ENCODE measurements at places on chromosomes 16 and 17. TPM values are rescaled to one million over a fixed set of nuclear protein-coding genes. Genes with fewer than 3 reads are reported as not detected.

SPIRE2 gene
- 2.2 TPM for total RNA-seq

SPNS3 gene
- not detected for total RNA-seq

KRTAP16-1 gene
- not detected for total RNA-seq

TMEM235 gene
- total RNA-seq = not detected

FBXO39 gene
- total RNA-seq = not detected

DNA sequence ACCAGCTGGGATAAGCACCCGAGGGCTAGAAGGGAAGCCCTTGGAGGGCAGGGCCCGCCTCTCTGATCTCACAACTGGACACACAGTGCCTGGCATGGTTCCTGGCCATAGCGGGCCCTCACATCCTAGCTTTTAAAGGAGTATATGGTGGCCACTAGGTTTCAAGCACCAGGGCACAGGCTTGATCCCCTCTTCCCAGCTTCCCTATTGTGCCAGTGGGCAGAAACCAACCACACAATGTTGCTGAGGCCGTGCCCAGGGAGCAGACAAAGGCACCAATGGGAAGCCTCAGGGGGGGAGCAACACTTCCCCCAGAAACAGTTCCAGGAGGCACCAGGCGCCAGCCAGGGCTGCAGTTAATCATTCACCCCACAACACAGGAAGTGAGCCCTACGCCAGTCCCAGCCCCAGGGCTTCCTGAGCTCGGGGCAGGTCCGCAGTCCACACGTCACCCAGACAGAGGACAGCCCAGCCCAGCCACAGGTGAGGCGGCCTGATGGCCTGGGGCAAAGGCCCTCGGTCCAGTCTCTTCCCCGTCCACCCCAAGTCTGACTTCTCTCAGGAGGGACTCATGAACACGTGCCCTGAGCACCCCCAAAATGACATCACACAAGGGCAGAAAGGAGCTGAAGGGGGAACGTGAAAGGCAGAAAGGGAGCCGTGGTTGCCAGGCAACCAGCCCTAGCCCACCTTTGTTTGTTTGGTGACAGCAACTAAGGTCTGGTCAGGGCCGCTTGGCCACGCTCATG is 12.8 kb downstream of the SMIM5 start:
- peak; percentile 77 for DNase-seq

- no peak for DNase-seq
These were observed 15.5 kb upstream of the TFAP4 start for GRCh38 chr16:4288148-4288921.

- DNase-seq = no peak
These were observed 89.1 kb upstream of the GNAO1 start for GRCh38 chr16:56102183-56102686.

DNA sequence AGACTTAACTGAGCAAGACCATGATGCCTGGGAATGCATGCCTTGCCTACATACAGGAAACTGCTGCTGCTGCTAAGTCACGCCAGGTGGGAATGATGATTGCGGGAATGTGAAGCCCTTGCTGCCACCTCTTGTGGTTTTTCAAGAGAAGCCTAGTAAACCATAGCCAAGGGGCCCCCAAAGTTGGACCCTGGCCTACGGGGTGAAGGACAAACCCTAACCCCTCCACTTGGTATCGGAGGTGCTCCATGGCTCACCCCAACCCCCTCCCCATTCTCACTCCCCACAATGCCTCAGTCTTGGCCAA is 233.9 kb downstream of the ZNF423 start:
- no peak for DNase-seq

DNA sequence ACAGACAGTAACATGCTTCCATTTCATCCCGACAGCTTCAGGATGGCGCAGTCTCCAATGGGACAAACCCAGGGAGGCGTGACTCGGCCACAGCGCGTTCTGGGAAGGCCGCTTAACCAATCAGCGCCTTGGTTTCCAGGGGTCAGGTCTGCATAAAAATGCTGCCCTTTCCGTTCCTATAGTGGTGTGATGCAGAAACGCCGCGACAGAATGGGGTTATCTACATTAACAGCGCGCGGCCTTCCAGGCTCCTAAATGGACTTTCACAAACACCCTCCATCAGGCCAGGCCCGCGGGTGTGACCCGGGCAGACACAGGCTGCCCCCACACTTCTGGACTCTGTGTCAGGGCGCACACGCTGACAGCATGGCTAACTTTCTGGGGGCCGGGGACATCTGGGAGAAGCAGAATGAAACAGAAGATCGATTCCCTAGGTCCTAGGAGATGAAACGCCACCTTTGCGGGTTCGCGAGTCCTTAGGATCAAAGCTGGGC is 792 bp downstream of the TMEM231 start:
- DNase-seq = peak; percentile 91

- no peak for DNase-seq
These were observed 19.5 kb upstream of the SCNN1B start for GRCh38 chr16:23282568-23282967.

DNA sequence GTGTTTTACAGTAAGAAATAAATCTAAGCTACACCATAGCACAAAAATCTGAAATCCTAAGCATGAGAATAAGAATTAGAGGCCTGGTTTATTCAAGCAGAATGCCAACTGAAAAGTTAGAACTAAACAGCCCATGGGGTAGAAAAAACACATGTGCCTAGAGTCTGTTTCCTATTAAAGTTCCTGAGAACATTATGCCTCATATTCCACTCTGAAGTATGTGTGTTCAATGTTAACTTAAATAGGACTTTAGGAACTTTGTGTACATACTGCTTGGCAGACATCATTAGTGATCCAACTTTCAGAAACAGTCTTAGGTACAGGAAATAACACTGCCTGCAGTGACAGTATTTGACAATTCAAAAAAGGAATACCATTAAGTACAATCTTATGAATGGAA is 18.2 kb downstream of the HEATR6 start:
- no peak for DNase-seq

DNA sequence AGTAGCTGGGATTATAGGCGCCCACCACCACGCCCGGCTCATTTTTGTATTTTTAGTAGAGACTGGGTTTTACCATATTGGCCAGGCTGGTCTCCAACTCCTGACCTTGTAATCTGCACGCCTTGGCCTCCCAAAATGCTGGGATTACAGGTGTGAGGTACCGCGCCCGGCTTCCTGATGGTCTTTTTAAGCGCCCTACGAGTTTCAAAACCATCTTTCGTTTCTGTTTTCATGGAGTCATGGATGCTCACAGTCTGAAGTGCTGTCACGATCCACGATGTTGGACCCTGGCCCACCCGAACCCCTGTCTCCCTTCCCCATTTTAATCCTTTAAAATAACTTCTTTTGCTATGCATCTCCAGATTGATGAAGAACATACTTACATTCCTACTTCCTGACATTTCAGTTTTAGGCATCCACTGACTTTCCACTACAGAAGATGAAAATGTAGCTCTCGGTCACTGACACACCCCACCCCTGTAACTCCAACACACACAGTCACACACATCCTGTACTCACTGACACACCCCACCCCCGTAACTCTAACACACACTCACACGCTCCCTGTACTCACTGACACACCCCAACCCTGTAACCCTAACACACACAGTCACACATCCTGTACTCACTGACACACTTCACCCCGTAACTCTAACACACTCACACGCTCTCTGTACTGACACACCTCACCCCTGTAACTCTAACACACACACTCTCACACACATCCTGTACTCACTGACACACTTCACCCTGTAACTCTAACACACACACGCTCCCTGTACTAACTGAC is 22.6 kb upstream of the WDR45B start:
- DNase-seq = no peak

GRCh38 chr16:83934684-83934977 is 18.4 kb upstream of the OSGIN1 start:
- no peak for DNase-seq

- no peak for DNase-seq
These were observed 29.6 kb downstream of the NLK start for GRCh38 chr17:28071891-28072606.

DNA sequence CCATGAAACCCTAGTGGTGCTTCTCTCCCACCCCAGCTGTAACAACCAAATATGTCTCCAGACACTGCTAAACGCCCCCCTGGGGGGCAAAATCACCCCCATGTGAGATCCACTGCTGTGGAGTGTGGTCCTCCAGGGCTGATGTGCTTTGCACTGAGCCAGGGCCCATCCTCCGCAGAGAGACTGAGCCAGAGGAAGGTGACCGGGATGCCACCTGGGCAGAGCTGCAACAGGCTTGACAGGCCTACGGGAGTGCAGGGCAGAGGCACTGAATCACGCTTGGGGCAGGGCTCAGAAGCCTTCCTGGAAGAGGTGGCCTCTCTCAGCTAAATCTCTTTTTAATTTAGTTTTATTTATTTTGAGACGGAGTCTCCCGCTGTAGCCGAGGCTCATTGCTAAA is 4.4 kb downstream of the GJD3 start:
- no peak for DNase-seq

Data from vagina (tissue), 2 donors.